ENCODE measurements at places on chromosomes 3 and 15.

DNA sequence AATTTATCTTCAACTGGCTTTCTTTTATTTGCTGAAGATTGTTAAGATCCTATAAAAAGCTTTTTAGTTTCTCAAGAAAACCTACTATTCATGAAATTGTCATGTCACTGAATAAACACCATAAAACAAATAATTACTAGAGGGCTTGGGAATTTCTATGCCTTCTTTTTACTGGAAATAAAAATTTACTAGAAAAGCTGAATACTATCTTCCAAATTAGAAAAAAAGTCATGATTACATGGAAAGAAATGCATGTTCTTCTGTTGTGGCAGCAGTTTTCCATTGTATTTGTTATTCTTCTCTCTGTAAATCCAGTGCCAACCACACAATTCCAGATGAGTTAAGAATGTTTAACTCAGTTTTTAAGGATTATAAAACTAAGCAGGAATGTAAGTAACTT lies 153.8 kb downstream of the RAP2B start:
- no peak for DNase-seq

DNA sequence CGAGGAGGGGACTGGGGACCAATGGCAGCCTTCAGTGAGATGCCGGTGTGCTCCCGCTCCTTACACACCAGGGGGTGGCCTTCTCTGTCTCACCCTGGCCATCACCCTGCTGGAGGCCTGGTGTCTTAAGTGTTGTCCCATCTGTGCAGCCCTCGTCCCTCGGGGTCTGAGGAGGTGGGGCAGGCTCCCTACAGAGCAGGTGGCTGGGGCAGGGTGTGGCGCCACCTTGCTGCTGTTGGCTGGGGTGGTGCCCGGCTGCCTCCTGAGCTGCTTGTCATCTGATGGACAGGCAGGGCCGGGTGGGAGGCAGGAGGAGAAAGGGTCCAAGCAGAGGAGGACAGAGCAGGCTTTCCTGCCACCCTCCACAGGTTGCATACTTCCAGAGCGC lies 25.9 kb downstream of the PTPN23 start:
- no peak for DNase-seq

DNA sequence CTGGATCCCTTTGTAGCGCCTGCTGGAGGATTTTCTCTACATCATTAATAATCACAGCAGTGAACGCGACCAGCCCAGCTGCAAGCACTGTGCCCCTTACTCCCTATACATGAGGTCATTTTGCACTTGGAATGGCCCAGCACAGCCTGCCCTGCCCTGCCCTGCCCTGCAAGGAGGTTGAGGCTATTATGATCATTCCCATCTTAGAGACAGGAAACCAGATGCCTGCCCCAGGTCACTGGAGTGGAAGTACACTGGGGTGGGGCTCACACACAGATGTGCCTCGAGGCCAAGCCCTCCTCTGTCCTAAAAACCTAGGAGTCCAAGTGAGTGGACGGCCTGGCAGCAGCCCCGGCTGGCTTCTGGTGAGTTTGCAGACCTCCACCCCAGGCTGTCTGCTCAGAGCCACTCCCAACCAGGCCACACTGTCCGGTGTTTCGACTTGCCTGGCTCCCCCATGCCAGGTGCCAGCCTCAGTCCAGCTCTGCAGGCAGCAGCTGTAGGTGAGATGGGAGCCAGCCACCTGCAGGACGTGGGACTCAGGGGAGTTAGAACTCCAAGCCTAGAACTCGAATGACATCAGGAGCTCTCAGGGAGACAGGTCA lies 30.4 kb upstream of the SEC61A1 start:
- DNase-seq: no peak

DNA sequence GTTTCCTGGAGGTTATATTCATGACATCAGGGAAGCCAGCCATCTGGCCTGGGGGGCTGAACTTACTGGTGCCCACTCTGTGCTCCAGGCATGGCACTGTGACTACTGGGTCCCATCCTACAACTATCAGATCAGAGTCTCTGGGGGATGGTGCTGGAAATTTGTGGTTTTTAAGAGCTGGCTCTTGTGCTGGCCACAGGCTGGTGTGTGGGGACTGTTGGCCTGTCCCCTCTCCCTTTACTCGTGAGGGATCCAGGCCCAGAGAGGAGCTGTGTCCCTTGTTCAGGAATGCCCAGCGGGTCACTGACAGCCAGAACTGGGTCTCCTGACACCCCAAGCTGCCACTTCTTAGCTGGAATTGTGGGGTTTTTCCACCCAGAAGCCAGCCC lies 44.5 kb upstream of the SEC22A start:
- no peak for DNase-seq

- no peak for DNase-seq
These were observed 388.3 kb downstream of the MFSD1 start for GRCh38 chr3:159189994-159190669.

- DNase-seq: no peak
These were observed 494.5 kb downstream of the DIPK2A start for GRCh38 chr3:144466114-144466513.

GRCh38 chr3:33918126-33918756 lies 119.8 kb downstream of the PDCD6IP start:
- DNase-seq: no peak

- DNase-seq: no peak
These were observed 395.5 kb downstream of the SHQ1 start for GRCh38 chr3:72452745-72453144.

GRCh38 chr15:85404918-85405866 lies 24.8 kb downstream of the AKAP13 start:
- no peak for DNase-seq

GRCh38 chr3:101229681-101230080 lies 90.7 kb downstream of the IMPG2 start:
- DNase-seq: no peak
